Omental fat pad (tissue), 4 donors: ENCODE measurements at places on chromosomes 3 and 15.

DNA sequence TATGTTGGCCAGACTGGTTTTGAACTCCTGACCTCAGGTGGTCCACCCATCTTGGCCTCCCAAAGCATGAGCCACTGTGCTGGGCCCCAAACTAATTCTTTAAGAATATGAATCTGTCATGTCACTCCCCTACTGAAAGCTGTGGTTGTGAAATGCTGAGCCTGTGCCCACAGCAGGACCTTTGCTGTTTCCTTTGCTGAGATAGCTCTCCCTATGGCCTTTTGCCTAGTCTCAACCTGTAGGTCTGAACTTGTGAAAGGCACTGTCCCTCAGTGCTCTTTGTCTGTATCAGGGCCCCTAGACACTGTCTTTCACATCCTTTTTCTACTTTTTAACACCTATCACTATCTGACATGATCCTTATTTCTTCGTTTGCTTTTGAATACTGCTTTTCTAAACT lies 62.7 kb upstream of the CCR4 start:
- DNase-seq: no peak

- DNase-seq: no peak
Observed at GRCh38 chr3:21585216-21585740, 165.7 kb downstream of the ZNF385D start.

GRCh38 chr15:51299187-51300015 lies 39.0 kb downstream of the CYP19A1 start:
- no peak for DNase-seq

DNA sequence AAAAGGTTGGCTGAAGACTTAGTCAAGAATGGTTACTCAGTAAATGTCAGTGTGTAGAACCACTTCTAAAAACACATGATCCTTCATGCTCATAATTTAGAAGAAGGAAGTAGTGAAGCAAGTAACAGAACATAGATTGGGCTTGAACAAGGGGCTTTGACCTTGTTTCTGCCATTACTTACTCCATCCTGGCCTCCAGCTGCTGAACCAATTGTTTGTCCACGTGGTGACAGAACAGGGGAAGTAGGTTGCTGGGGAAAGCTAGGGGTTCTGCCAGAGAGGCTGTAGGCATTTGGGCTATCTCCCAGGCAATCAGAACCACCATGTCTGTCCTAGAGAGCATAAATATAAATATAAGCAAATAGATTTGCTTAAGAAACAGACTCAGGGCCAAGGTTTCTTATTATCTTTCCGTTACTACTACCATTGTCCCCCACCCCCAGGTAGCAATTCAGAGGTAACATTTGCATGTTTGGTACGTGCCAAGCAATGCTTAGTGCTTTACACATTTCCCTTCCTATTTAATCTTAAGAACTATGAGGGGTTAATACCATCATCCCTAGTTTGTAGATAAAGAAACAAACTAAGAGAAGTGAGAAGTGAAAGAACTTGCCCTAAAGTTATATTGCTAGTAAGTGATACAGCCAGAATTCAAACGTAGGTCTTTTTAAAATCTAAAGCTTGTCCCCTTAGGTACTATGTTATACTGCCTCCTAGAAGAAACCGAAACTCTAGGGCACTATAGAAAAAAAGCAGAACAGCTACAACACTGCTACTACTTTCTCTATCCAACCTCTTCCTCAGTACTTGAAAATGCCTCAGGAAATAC lies 3.0 kb upstream of the SPG11 start:
- DNase-seq: no peak

- DNase-seq: no peak
Observed at GRCh38 chr15:52710050-52710707, 31.0 kb upstream of the ATOSA start.

- DNase-seq: no peak
Observed at GRCh38 chr3:157876556-157876955, 229.7 kb downstream of the SHOX2 start.

- DNase-seq: no peak
Observed at GRCh38 chr3:147305533-147306250, 100.7 kb downstream of the ZIC4 start.

DNA sequence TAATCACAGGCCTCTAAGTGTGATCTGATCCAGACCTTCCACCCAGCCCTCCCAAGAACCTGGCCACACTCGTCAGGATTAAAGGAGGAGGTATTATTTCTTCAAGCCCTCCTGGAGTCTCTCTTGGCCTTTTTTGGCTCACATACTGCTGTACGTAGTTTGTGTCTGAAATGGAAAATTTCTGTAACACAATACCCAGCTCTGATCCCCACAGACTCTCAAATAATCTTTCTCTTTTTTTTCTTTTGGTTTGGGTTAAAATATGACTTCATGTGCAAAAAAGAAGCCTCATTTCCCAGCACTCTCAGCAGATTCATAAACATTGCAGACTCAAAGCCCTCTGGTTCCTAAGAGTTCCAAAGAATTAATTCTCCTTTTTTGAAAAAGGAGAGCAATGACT lies 96.5 kb upstream of the PHLDB2 start:
- no peak for DNase-seq

DNA sequence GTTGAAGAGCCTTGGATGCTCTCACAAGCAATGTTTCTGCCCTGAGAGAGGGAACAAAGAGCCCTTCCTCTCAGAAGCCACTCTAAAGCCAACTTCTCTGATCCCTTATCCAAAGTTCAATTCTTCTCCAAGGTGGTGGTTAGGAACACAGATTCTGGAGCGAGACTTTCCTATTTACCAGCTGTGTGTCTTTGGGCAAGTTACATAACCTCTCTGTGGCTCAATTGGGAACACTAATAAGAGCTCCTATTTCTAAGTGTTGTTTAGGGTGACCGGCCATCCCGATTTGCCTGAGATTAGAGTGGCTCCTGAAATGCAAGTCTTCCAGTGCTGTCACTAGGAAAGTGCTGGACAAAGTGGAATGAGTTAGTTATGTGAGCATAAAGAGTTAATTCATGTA lies 108.8 kb upstream of the PTX3 start:
- DNase-seq: no peak
